Stimulated activated CD4-positive, alpha-beta T cell treated with anti-CD3 and anti-CD28 coated beads, Interleukin-1b, Interleukin-23, amount 100 ng/mL, for 1 hour (primary cell): ENCODE measurements at places on chromosomes 11 and 22.

DNA sequence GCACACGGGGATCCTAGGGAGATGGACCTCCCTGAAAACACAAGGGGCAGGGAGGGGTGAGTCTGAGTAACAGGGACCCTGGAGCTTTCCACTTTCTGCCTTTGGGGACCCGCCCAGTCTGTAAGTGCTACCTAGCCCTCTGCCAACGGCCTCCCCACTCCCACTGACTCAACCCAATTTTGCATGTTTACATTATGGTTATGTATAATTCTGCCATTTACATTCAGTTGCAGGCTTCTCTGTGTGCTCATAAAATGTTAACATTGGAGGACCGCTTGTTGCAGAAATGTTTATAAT lies 105.8 kb downstream of the DSCAML1 start:
- DNase-seq, result no peak

DNA sequence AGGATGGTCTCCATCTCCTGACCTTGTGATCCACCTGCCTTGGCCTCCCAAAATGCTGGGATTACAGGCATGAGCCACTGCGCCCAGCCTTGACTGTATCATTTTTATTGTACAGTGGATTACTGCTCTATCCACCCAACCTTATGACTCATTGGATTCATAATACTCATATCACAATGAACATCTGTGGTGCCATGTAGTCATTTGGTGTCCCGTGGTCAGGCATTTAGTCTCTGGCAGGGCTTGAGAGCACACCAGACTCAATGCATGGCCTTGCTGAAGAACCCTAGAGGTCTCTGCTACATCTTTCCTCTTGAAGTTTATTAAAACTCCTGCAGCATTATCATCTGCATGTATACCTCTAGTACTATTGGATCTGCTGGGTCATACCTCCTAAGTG lies 98.0 kb upstream of the LDLRAD3 start:
- no peak for DNase-seq

GRCh38 chr11:44130751-44131150 lies 35.3 kb downstream of the EXT2 start:
- no peak for DNase-seq

- DNase-seq, result no peak
Observed at GRCh38 chr11:73359341-73359740, 16.9 kb upstream of the RELT start.

GRCh38 chr22:29661336-29661735 lies 57.9 kb downstream of the NF2 start:
- DNase-seq, result no peak

DNA sequence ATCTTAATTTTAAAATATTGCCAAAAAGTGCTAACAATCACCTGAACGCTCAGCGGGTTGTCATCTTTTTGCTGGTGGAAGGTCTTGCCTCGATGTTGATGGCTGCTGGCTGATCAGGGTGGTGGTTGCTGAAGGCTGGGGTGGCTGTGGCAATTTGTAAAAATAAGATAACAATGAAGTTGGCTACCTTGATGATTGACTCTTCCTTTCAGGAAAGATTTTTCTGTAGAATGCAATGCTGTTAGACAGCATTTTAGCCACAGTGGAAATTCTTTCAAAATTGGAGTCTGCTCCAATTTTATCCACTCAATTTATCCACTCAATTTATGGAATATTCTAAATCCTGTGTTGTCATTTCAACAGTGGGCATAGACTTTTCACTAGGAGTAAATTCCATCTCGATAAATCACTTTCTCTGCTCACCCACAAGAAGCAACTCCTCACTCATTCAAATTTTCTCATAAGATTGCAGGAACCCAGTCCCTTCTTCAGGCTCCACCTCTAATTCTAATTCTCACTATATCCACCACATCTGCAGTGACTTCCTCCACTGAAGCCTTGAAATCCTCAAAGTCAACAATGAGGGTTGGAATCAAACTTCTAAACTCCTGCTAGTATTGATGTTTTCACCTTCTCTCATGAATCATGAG lies 78.8 kb downstream of the LINC01488 start:
- no peak for DNase-seq

GRCh38 chr11:108097179-108097578 lies 24.2 kb upstream of the ACAT1 start:
- no peak for DNase-seq

DNA sequence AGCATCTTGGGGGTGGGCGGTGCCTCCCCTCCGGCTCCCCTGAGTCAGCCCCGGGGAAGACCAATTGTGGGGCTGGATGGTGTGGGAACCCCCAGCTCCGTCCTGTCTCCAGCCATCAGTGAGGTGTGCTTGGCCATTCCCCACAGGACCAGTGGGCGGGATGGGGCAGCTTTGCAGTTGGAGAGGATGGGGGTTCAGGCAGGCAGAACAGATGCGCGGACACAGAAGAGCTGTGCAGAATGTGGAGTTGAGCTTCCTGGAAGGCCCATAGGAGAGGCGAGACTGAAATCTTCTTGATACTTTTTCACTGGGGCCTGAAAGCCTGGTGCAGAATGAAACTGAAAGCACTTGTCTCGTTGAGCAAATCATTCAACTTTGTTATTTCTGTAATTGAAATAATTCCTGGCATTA lies 23.8 kb downstream of the PARVB start:
- DNase-seq, result no peak

- DNase-seq, result no peak
Observed at GRCh38 chr11:85699957-85700741, 14.2 kb upstream of the CCDC89 start.

GRCh38 chr11:47158242-47158641 lies 18.4 kb downstream of the ARFGAP2 start:
- DNase-seq, result no peak

DNA sequence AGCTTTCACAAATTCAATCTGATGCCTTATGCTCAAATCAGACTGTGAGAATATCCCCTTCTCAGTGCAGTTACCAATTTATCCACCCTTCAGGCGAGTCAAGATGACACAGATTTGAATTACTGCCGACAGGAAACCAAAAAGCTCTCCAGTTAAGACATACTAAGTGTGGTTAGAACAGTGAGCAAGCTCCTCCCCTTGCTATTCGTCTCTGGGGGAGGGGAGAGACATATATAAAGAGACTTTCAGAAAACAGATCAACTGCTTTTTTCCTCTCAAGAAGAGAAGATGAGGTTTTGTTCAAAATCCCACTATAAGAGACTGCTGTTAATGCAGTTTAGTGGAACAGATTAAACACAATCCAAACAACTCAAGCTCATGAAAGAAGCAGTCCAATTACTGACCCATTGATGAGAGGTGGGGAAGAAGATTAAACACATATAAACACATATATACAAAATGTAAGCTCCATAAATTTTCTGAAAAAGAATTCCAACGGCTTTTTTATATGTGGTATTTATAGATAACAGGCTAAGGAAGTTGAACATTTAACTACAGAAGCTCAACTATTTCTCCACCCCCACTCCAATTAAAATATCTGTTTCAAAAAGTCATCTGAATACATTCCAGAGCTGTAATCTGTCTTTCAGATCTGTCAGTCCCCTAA lies 102.7 kb downstream of the MRTFA start:
- no peak for DNase-seq

- no peak for DNase-seq
Observed at GRCh38 chr11:70032943-70033710, 45.0 kb upstream of the ANO1 start.

GRCh38 chr11:125369808-125370207 lies 126.3 kb downstream of the FEZ1 start:
- DNase-seq, result no peak

DNA sequence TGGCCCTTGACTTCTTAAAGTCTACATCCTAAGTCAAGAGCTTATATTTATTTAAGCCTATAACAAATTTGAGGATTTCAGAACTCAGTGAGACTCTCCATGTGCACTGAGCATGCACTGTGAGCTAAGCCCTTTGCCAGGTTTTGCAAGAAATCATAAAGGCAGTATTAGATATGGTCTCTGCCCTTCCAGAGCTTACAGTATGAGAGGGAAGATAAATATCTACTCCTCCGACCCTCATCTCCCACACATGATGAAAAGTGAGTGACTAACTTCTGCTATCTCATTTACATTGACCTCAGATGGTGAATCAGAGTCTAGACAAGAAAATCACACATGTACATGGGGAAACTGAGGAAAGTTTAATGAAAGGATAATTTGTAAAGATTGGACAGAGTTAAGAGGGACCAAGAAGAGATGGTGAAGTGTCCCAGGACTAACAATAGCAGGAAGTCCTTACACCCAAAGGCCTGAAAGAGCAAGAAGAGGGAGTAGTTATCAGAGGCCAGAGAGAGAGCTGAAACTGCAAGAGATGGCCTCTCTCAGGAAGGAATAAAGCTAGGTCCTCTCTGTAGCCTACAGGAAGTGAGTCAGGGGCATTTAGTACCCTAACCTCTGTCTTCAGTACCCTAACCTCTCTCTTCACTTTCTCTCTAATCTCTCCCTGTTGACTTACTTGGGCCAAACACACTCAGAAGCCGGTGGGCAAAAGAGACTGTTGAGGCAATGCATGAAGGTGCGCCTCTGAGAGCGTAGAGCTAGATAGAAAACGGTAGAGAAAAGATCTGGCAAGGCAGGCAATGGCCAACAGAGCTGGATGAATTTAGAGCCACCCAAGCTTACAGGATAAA lies 23.0 kb upstream of the BLID start:
- no peak for DNase-seq

DNA sequence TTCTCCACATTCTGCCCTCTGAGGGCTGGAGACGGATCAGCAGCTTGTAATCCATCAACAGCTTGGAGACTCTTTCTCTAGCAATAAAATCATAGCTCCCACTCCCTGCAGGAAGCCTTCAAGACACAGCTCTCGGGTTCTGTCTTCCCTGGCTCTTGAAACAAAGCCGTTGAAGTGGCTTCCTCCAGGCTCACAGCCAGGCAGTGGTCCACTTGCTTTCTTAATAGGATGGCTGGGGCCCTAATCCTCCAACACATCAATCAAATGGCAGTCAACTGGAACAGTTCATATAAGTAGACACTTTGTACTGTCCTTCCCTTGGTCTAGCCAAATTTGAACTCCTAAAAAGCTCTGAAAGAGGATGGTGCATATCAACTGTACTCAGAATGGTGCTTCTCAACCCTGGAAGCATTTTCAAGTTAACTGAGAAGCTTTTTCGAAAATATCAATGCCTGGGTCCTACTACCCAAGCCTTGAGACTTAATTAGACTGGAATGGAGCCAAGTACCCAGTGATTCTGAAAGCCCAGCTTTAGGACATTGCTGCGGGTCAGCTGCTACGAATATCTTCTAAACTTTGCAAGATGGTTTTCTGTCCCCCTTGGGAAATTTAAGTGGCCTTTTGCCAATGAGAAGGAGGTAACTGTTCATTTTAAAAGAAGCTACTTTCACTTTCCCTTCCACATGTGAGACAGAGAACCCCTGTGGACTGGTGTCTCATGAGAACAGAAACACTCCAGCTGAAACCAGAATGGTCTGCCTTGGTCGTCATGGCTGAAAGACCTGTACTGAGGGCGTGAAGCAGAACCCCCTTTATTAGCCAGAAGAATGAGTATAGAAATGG lies 74.7 kb downstream of the SC5D start:
- DNase-seq, result no peak

GRCh38 chr11:88117281-88117858 lies 57.9 kb downstream of the RAB38 start:
- DNase-seq, result no peak

- DNase-seq, result no peak
Observed at GRCh38 chr11:59785818-59786217, 24.8 kb downstream of the MRPL16 start.

DNA sequence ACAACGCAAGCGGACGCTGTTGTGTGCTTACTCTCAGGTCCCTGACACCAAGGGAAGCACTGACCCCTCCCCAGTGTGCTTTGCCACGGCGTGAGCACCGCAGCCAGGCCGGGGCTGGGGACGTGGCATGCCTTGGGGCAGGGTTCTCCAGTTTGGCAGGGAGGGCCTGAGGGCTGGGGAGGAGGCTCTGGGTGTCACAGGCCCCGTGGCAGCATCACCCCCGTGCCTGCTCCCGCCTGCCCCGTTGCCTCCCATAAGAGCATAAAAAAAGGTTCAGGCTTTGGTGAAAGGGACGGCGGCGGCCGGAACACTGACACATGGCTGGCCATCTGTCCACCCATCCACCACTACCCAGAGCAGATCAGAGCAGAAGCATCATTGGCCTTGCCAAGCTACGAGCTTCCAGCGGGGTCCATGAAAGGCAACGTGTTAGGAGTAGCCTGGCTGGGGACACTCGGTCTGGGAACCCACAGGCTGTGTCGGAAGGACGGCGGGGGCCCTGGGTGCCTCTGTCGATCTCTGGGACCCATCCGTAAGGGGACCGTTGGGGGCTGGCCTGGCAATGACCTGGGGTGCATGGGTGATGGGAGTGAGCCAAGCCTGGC lies 183.0 kb downstream of the IGLL1 start:
- DNase-seq, result no peak

DNA sequence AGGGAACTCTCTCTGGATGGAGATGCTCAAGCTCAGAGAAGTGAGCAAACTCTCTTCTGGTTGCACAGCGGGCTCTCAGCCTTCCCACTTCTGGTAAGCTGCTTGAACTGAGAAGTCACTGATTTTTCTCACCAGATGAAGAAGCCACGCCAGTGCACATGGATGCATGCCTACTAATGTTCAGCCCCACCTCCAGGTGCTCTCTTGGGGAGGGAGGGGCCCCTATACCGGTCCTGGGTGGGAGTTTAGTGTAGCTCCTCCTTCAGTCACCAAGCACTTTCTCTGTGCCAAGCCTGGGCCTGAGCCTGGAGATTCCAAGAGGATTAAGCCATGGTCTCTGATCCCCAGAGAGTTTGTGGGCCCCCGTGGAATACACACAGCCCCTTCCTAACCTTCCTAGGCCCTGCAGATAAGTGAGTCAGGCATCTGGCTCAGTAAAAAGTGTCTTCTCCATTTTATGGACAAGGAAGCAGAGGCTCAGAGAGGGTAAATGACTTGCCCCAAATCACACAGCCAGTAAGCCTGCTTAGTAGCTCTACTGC lies 142.2 kb downstream of the ST3GAL4 start:
- no peak for DNase-seq

GRCh38 chr11:117914398-117914761 lies 14.8 kb downstream of the TMPRSS13 start:
- no peak for DNase-seq

- no peak for DNase-seq
Observed at GRCh38 chr22:49650336-49651241, 177.1 kb downstream of the BRD1 start.

- no peak for DNase-seq
Observed at GRCh38 chr11:120966840-120967239, 57.1 kb upstream of the TBCEL start.

DNA sequence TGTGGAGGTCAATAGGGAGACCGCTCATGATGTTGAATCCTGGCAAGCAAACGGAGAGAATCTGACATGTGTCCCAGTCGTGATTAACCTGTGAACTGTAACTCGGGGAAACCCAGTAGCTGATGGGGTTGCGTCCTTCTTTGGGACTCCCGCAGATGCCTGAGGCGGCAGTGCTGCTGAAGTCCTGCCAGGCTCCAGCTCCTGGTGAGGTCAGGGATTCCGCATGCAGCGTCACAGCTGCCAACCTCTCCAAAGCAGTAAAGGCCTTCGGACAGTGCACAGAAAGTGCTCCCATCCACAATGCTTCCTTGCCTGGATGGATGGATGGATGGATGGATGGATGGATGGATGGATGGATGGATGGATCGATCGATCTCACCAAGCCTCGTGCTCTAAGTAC lies 13.5 kb downstream of the KCNQ1 start:
- DNase-seq, result no peak
